HT1080 (cell line): ENCODE measurements at places on chromosomes 16 and 17. TPM values are rescaled to one million over a fixed set of nuclear protein-coding genes. Genes with fewer than 3 reads are reported as not detected.
A peak's percentile ranks its signal among the peaks of the same experiment; 100 is the strongest.

- DNase-seq = no peak
These were observed 3.5 kb downstream of the TBX2 start for GRCh38 chr17:61402978-61403800.

- DNase-seq = no peak
These were observed 22.4 kb upstream of the TEKT1 start for GRCh38 chr17:6853764-6854442.

- no peak for DNase-seq
These were observed 83.3 kb downstream of the HS3ST3A1 start for GRCh38 chr17:13518261-13519000.

GRCh38 chr17:36942019-36942599 lies 4.8 kb downstream of the LHX1 start:
- DNase-seq = no peak

DNA sequence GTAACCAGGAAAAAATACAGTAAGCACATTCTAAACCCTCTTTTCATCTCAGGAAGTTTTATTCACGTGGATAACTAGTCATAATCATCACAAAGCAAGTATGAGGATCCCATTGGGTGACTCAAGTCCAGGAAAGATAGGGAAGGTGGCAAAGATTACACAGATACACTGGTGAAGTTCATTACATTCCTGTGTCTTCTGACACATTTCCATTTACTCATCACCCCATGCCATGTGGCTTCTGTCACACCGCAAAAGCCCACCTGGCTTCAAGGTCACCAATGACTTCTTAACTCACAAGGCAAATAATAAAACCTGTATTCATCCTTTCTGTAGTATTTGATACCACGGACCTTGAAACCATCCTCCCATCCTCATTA lies 17.0 kb downstream of the HS3ST3A1 start:
- DNase-seq = peak; percentile 99

- peak; percentile 47 for DNase-seq
These were observed 13.3 kb upstream of the SDK2 start for GRCh38 chr17:73657473-73658116.

DNA sequence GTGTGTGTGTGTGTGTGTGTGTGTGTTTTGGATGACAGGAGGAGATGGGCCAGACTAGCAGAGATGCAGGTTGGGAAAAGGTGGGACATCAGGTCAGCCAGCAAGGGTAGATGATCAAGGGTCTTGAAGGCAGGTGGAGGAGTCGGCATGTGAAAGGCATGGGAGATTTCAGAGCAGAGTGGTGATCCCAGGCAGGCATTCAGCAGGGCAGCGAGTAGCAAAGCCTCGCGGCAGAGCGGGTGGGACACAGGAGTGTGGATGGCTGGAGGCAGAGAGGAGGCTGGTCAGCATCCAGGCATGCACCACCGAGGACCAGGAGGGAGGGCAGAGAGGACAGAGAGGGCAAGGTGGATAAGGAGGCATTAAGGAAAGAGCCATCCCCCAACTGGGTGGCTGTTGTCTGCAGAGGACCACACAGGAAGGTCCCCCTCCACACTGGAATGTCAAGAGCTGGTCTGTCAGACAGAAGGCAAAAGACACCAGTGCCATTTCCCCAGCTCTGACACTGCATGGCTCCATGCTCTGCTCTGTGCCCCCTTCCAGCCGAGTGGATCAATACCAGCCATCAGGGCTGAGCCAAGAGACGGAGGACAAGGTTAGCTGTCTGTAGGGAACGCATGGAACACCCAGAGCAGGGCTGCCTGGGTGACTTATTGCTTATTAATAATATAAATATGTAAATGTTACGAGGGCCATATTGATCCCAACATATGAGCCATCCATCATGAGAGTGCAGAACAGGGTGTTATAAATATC lies 74.8 kb upstream of the RPL38 start:
- DNase-seq = no peak

- no peak for DNase-seq
These were observed 13.8 kb downstream of the AANAT start for GRCh38 chr17:76481071-76481655.

GRCh38 chr17:3621146-3621720 lies 12.0 kb upstream of the TRPV1 start:
- no peak for DNase-seq

DNA sequence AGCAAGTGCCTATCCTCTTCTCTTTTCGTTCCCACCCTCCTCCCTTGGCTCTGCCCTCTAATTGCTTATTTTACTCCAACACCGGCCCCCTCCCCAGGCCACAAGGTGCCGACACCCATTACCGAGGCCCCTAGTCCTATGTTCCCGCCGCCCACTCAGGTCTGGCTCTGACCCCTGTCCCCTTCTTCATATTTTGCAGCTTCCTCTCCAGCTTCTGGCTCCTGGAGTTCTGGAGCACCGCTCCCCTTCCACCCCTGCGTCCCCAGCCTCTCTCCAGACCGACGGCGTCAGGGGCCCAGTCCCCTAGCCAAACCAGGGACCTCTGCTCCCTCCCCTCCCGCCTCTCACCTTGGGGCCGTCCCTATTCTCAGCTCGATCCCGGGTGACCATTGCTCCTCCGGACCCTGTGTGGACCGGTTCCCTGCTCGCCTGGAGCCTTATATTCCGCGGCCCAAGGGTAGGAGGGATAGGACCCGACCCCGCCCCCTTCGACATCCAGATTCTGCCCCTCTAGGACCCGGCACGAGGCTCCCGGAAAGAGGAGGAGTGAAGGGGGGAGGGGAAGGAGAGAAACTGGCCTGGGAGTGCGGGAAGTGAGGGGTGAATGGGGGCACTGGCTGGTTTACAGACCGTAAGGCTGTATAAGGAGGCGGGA lies at the start of gene HES7:
Gene HES7 (minus strand): TSS at position 412 of the 655 bp plus-strand sequence. CDS start 22 bp downstream, at position 390.
- peak; percentile 42 for DNase-seq

GRCh38 chr17:38906460-38907228 lies 18.8 kb upstream of the LASP1NB start:
- DNase-seq = no peak

- DNase-seq = no peak
These were observed 5.1 kb downstream of the NUDT16L1 start for GRCh38 chr16:4698321-4699045.

DNA sequence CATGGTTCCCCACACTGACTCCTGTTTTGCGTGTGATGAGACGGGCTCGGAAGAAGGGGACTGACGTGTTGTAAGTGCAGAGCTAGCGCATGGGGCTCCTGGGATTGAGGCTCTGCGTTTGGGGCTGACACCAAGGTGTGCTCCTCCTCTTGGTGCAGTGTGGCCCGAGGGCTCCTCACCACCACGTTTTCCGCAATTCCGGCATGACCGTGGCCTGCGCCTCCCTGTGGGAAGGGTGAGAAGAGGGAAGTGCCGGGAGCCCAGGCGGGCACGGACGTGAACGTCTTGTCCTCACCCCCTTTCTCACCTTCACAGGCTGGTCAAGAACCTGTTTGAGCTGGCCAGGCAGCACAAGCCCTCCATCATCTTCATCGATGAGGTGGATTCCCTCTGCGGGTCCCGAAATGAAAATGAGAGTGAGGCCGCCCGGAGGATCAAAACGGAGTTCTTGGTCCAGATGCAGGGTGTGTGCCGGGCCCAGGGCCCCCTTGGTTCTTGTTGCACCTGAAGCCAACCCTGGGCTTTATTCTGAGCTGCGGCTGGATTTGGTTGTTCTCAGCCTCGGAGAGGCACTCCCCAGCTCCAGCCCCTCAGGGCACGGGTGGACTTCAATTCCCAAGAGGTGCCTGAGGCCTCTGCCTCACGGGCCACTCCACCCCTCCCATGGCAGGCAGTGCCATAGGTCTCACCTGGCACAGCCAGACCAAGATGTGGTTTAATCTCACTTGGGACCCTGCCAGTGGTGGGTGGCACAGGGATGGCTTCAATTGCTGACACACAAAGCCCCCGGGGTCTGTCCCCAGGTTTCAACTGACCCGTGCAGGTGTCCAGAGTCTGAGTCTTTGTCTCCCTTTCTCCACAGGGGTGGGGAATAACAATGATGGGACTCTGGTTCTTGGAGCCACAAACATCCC lies 8.9 kb downstream of the VPS4A start:
- no peak for DNase-seq

- DNase-seq = no peak
These were observed 8.5 kb downstream of the TIMM22 start for GRCh38 chr17:1005361-1005946.

DNA sequence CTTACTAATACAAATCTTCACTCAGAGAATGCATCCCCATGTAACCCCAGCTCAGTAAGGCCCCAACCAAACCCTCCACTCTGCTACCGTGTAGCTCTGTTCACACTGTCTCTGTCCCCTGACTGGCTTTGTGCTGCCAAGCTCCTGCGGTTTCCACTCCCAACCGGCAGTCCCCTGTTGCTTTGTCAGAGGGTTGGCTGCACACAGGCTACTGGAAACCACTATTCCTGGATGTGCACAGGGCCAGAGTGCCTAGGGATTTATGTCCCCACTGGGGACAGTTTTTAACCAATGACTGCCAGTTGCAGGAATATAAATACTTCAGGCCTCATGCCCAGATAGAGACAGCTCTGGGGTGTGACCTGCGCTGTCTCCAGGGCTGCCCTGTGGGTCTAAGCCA lies 157.1 kb upstream of the C16orf82 start:
- DNase-seq = no peak

GRCh38 chr16:72137380-72138063 lies 34.4 kb downstream of the PMFBP1 start:
- no peak for DNase-seq

DNA sequence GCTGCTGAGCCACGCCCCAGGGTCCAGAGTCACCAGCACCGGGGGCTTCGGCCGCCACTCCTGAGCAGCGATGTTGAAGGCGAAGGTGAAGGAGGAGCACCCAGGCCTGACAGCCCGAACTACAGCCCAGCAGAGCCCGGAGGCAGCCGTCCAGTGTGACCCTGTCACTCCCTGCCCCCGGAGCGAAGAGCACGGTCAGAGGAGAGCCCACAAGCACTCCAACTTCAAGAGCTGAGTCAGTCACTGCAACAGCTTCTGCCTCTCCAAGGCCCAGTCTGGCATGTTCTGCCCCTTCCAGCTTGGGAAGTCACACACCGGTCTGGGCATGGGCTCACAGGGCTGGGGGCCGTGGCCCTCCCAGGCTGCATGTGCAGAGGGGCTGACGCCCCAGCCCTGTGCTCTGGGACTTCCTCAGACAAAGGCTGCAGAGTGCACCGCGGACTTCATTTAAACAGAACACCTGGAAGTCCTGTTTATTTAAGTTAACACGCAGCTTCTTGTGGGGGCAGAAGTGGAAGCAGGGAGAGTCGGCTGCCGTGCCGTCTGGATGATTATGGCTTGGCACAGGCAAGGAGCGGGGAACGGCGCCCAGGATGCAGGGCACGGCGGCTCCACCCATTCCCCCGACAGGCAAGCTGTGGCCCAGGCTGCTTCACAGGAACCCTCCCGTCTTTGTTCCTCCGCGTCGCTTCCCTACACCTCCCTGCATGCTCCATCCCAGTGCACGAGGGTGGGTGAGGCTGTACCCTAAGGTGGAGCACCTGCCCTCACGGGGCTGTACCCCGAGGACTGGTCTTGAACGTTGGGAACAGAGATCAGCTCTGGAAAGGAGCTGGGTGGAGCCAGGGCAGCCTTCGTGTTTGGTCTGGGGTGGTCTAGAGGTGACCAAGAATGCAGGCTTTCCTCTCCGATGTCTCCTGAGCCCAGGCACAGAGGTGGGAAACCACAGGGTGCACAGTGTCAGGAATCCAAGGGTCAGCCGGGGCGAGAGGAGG lies 68.9 kb upstream of the METRNL start:
- no peak for DNase-seq

GRCh38 chr17:81148986-81149533 lies 16.2 kb upstream of the PVALEF start:
- DNase-seq = no peak

DNA sequence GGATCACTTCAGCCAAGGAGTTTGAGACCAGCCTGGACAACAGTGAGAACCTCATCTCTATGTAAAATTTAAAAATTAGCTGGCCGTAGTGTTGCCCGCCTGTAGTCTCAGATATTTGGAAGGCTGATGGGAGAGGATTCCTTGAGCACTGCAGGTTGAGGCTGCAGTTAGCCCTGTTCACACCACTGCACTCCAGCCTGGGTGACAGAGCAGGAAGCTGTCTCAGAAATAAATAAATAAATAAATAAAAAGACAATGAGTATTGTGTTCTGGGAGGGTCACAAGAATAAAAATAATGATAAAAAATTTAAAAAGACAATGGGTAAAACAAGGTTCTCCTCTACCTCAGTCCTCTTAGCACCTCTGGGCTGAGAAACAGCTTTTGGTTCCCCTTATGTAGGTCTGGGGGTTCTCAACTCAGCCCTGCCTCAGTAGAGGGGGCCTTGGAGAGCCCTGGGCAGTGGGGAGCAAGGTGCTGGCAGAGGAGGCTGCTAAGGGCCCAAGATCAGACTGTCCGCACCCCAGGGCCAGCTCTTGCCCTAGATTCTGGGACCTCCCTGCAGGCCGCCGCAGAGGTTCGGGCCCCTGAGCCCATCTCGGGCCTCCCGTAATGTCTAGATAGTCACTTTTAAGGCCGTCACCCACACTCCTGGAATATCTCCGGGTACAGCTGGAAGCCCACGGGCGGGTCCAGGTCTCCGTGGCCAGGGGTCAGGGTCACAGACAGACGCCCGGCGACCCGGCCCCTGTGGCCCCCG lies 3.4 kb downstream of the ZNF764 start:
- DNase-seq = no peak

- no peak for DNase-seq
These were observed 30.3 kb upstream of the SUPT4H1 start for GRCh38 chr17:58382108-58382871.

- peak; percentile 83 for DNase-seq
These were observed 80.7 kb downstream of the RAB11FIP4 start for GRCh38 chr17:31472137-31472536.

GRCh38 chr16:88045820-88046303 lies 94.6 kb downstream of the BANP start:
- DNase-seq = no peak

DNA sequence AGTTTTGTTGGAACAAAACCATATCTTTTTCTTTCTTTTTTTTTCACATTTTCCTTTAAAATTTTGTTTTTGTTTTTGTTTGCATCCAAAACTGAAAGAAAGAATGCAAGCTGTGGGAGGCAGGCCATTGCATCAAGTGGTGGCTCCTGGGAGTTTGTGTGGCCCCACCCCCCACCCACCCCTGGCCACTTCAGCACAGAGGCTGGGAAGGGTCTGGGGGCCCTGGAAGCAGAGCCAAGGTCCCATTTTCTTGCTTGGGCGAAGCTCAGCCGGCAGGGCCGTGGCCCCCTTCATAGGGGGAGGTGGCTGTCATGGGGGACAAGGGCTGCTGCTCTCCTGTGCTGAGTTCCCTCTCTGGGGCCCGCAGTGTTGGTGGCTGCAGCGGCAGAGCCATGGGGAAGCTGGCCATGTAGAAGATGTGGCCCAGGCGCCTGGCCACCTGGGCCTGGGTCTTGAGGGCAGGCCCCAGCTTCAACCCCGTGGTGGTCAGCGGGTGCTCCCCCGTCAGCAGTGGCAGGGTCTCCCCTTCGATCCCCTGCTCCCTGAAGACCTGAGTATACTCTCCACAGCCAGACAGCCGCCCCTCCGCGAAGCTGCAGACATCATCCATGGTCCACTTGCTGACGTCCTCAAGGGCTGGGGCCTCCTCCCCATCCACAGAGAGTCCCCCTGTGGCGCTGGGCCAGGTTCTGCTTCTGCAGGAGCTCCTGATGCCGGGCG lies 19.8 kb downstream of the PAFAH1B1 start:
- no peak for DNase-seq

- DNase-seq = no peak
These were observed 718.8 kb upstream of the SOX9 start for GRCh38 chr17:71402007-71402406.

The SPAG9 gene
- total RNA-seq = 34.4 and 37.1 TPM in 2 replicates

The PHB1 gene
- total RNA-seq = 245 and 256 TPM in 2 replicates

The PPP1R27 gene
- 0.47 TPM in 1 of 2 replicates, not detected in the other for total RNA-seq

The MPO gene
- not detected in 2 replicates for total RNA-seq

The KCNH4 gene
- total RNA-seq = not detected in 2 replicates

The CTRB1 gene
- total RNA-seq = not detected in 2 replicates

The CLUH gene
- 75.8 and 81.0 TPM in 2 replicates for total RNA-seq

The CDRT15 gene
- not detected in 2 replicates for total RNA-seq

The KIF18B gene
- 13.1 and 15.9 TPM in 2 replicates for total RNA-seq

The COTL1 gene
- total RNA-seq = 187 and 217 TPM in 2 replicates

The HEATR9 gene
- not detected in 2 replicates for total RNA-seq

The TBX6 gene
- total RNA-seq = 0.59 and 0.90 TPM in 2 replicates
